ENCODE measurements at places on chromosomes 6 and 20.

GRCh38 chr20:4216142-4216735, 200.9 kb upstream of the RNF24 start:
- DNase-seq = no peak

DNA sequence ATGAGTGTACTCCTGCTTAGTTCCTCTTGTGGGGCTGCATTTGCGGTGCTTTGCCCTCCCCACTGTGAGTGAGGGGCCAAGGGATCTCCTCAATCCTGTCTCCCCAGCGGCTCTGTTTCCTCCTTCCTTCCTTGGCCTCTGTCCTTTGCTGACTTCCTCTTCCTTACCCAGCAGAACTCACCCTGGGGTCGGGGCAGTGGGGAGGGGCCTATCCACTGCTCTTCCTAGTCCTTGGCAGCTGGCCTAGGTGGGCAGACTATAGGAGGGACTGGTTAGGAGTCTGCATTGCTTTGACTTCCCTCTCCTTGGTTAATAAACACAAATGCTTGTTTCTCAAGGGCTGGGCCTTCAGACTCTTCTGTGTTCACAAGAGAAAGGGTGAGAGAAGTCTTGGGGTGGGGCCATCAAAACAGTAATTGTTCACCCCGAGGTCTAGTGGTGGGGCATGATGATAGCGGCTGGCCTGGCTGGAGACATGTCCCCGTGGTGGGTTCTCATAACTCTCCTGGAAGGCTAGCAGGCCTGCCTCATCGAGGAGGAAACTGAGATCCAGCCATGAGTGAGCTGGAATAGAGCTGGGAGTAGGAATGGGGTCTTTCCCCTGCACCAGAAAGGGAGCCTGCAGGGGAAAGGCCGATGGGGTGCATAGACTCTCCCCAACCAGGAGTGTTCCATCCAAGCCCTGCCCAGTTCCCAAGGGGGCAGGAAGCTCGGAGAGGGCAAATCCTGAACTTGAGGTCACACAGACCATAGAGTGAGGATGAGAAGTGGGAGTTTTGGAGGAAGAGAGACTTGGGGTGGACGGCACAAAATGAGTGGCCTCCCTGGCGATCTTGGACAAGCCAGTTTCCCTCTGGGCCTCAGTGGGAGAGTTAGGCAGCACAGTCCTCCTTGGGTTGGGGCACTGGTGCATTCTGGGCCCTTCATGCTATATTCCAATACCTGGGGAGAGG, 12.7 kb downstream of the FAM110A start:
- DNase-seq = no peak

GRCh38 chr20:36917943-36918342, 33.6 kb downstream of the SAMHD1 start:
- no peak for DNase-seq

DNA sequence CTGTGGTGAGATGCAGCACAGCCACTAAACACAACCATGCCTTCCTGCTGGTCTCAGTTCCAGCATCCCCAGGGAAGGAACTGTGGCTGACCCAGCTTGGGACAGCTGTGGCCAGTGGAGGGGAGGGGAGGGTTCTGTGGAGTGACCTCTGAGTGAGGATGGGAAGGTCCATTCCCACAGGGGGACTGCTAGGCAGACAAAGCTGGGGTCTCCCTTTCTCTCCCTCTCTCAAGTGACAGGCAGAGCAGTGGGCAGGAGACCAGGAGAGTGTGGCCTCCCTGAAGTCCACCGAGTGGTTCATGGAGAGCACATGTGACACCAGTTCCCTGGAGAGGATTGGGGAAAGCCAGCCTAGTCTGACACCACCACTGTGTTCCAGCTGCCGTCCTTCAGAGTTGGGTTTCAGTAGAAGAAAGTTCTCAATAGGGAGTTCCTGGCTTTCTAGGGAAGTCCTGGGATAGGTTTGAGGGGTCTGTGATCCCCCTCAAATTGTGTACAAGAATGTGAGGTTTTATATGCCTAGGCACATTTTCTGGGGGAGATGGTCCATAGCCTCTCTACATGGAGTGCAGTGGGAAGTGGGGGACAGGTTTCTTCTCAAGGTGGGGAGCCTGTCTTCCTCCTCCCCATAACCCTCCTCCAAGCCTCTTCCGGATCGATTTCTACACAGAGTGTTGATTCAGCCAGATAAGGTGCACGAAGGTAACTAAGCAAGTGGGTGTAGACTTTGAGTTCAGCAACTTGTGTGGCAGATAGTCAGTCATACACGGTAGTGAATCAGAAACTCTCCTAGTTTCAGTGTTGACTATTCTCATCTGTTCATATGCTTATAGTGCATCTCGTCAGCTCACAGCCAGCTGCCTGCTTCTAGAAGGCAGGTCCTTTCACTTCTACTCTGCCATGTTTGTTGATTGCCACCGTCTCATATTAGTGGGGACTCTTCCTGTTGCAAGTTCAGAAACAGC, 18.9 kb downstream of the MANBAL start:
- DNase-seq = no peak

DNA sequence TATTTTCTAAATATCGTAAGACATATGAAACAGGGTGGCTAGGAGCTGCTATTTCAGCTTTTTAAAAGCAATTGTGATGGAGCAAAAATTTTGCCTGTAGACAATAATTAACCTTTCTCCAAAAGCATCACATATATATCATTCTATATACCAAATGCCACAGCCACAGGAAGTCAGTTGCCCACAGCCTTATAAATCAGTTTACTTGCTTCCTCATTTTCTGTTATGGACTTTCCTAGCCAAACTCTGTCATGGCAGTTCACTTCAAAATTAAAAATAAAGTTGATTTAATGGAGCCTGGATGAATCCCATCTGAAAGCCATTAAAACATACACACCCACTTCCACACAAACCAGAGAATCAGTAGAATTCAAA, 93.4 kb upstream of the NHSL1 start:
- no peak for DNase-seq

- no peak for DNase-seq
Observed at GRCh38 chr20:1034415-1034789, 32.3 kb upstream of the RSPO4 start.

GRCh38 chr20:58870293-58871014, 17.9 kb downstream of the GNAS start:
- peak; percentile 55 for DNase-seq

- DNase-seq = no peak
Observed at GRCh38 chr6:163474581-163474980, 60.1 kb downstream of the QKI start.

DNA sequence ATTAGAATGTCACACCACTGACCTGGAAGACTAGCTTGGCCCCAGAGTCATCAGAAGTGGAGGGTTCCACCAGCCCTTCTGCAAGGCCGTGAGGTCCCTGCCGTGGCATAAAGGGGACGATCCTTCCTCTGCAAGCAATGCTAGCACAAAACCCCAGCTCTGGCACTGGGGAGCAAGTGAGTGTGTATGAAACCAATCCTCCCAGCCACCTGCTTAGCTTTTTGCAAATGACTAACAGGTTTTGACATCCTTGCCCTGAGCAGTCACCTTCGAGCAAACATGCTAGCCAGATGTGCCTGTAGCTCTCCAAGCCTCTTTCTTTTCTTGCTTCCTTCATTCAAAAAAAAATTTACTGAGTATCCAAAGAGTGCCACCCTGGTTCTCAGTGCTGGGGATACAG, 8.6 kb downstream of the SULF2 start:
- DNase-seq = no peak

DNA sequence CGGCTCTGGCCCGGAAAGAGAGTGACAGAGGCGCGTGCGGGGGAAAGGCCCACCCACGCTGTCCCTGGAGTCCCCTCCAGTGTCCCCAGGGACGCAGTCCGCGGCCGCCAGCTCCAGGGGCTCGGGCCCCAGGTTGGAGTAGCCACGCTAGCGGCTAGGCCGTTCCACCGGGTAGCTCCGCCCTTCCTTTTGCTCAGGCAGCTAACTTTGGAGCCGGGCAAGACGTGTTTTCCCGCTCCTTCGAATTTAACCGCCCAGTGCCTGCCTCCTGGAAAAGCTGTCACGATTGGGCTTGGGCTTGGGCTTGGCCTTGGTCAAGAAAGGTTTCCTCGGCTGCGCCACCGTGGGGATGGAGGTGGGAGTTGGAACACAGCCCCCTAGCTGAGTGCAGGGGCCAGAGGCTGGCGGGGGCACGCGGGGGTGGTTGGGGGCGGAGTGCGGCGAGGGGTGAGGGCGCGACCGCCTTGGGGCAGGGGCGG, 4.7 kb downstream of the LINC00237 start:
- DNase-seq = no peak

GRCh38 chr6:119355157-119355556, 5.6 kb upstream of the MAN1A1 start:
- DNase-seq = no peak

DNA sequence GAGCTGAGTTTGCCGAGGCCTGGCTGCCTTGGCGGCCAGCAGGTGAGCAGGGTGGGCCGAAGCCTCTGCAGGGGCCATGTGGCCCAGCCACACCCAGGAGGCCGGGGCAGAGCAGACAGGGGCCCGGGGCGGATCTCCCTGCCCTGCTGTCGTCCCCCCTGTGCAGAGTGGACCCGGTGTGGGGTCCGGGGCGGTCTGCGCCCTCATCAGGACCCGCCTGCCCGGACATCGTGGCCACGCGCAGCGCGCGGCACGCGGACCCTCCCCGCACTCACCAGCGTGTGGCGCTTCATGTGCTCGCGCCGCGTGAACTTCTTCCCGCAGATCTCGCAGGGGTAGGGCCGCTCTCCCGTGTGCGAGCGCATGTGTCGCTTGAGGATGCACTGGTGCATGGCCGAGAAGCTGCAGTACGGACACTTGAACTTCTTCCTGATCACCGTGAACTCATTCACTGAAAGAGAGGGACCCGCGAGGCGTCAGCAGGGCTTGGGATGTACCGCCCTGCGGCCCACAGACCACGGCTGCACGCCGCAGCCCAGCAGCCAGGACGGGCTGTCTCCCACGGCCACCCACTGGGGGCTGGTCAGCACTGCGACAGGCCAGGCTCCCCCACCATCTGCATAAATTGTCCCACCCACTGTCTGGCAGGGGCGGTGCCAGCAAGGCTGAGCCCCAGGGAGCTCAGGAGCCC, 13.0 kb downstream of the SLC2A4RG start:
- DNase-seq = no peak

DNA sequence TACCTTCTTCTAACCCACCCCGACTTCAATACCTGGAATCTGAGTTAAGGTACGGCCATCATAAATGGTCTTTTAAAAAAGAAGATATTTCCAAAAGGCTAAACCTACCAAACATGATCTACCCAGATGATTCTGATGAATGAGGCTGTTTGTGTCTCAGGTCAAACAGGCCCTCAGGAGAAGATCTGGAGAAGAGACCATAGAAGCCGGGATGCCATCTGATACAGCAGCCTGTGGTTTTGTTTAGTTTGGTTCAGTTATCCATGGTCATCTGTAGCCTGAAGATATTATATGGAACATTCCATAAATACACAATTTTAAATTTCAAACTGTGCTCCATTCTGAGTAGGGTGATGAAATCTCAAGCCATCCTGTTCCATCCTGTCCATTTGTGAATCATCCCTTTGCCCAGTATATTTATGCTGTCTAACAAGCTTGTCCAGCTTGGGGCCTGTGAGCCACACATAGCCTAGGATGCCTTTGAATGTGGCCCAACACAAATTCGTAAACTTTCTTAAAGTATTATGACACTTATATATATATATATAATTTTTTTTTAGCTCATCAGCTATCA, 4.0 kb upstream of the CAP2 start:
- no peak for DNase-seq

GRCh38 chr6:36862164-36862847, 12.3 kb downstream of the PPIL1 start:
- peak; percentile 83 for DNase-seq

DNA sequence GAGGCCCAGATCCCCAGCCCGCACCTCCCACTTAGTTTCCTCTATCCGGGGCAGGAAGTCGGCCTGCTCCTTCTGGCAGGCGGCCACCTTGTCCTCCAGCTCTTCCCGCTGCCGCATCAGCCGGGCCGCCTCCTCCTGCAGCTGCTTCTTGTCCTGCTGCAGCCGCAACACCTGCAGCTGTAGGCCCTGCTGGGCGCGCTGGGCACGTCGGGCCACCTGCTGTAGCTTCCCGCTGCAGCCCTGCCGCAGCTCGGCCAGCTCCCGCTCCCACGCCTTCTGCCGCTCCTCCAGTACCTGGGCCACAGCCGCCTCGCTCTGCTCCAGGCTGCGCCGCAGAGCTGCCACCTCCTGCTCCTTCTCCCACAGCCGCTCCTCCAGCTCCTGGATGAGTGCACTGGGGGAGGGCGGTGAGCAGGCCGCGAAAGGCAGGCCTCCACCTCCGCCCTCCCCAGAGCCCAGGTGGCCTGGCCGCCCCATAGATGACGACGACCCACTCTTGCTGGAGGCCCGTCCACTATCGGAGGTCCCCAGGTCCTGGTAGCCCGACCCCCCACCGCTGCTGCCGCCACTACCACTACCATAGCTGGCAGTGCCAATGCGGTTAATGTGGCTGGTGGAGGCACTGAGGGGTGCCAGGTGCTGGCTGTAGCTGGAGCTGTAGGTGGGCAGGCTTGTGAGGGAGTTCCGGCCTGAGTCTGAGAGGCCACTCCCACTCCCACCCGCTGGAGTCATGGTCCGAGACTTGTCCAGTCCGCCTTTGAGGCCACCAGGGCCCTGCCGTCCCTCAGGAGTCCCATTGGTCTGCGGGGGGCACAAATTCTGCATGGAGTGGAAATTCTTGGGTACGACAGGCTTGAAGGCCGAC, 6.0 kb upstream of the FASTKD5 start:
- no peak for DNase-seq

GRCh38 chr20:44357555-44358125, 2.1 kb downstream of the HNF4A start:
- no peak for DNase-seq

DNA sequence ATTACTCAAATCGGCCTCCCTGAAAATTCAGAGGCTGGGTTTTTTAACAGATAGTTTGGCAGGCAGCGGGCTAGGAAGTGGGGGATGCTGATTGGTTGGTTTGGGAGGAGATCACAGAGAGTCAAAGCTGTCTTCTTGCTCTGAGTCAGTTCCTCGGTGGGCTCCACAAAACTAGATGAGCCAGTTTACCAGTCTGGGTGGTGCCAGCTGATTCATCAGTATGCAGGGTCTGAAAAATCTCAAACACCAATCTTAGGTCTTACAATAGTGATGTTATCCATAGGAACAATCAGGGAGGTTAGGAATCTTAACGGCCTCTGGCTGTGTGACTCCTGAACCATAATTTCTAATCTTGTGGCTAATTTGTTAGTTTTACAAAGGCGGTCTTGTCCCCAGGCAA, 190.7 kb downstream of the C6orf118 start:
- no peak for DNase-seq

DNA sequence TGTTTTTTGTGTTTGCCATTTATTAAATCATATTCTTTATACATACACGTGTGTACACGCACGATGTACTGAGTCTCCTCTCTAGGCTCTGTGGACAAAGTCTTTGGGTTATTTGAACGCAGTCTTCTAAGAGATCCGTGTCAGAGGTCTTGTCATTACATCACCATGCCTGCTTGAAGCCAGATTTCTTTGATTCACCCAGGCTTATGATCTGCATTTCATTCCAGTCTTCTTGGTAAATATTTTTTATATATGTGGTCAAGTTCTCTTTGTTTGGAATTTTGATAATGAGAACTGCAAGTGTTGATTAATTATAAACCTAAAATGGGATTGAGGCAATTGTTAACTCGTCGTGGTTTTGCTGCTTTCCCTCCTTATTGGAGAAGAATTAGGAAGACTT, 34.6 kb downstream of the KCNS1 start:
- no peak for DNase-seq
